ENCODE measurements at places on chromosomes 7 and 10.

DNA sequence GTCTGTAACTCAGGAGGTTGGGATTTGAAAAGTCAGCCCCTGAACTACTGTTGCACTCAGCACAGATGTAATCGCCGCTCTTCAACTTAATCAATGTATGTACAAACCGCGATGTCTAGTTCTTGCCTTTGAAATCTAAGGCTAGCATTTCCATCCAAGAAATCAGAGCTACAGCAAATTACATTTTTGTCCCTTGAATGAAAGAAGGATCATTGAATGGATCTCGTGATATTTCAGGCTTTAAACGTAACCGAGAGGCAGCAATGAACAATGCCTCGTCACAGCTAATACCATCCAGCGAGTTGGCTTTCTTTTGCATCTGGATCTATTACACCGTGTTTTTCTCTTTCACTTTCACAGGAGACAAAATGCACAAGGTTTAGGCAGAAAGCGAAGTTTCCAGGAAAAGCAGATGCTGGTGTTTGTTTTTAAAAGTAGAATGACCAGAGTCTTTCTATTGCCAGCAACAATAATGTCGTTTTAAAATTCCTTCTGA is 5.5 kb downstream of the SKIDA1 start:
- no peak for DNase-seq

DNA sequence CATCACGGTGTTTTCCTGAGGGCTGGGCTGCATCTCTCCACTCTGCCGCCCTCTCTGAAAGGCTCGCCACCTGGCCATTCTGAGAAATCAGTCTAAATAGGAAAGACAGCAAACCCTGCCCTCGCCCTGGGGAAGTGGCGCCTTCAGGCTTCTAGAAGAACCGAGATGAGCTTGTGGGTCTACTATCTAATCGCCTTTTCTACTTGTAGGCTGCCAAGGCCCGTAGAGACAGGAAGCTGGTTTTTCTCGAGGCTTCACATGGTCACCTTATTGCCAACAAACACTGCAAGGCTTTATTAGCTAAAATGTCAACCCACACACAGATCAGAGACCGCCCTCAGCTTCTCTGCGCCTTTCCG is 21.4 kb downstream of the LAT2 start:
- DNase-seq: no peak

DNA sequence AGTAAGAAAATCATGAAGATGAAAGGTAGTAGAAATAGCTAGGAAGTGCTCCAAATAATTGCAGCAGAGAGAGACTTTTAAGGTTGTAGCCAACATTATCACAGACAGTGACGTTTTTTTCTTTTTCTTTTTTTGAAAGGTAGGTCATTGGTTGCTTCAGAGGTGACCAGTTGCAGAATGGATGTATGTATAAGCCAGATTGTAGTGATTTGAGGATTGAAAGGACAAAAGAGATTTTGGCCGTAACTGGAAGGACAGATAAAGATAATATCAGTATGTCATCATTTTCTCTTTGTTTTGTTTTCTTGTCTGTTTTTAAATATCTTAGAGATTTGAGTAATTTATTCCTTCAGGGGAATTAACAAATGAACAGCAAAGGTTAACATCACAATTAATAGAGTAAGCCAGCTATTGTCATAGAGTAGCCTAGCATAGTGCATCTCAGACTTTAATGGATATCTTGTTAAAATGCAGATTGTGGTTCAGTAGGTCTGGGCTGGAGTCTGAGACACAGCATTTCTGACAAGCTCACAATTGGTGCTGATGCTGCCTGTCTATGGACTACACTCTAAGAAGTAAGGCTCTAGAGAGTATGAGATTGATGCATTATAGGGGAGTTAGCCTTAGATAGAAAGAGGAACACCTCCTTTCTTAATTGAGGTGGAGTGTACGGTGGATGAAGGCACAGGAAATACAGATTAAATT is 28.3 kb downstream of the CDK13 start:
- no peak for DNase-seq

DNA sequence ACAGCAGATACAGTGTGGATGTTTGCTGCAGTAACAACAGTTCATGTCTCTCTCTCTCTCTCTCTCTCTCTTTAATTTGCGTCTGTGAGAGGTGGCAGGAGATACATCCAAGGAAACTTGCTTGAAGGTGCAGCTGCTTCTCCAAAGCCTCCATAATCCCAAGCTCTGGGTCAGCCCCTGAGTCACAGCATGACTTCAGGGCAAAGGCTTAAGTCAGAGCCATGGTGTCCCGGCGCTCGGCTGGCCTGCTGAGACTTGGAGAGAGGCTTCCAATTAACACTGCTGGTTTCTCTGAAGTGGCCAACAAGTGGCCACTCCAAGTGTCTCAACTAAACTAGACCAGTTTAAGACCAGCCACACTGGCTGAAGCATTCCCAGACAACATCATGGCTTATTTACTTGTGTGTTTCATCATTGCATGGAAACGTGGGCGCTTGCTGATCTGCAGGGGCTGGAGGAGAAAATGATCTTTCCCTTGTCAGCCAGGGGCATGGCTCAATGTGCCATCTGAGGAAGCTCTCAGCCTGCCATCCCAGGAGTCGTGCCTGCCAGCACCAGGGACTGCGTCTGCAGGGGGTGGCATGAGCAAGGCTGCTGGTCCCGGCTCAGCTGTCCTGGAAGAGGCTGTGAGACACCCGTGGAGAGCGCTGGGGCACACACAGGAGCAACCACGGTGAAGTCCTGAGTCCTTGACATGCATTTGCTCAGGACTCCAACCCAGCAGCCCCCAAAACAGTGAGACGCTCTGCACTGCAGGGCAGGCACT is 254.2 kb downstream of the COBL start:
- no peak for DNase-seq

DNA sequence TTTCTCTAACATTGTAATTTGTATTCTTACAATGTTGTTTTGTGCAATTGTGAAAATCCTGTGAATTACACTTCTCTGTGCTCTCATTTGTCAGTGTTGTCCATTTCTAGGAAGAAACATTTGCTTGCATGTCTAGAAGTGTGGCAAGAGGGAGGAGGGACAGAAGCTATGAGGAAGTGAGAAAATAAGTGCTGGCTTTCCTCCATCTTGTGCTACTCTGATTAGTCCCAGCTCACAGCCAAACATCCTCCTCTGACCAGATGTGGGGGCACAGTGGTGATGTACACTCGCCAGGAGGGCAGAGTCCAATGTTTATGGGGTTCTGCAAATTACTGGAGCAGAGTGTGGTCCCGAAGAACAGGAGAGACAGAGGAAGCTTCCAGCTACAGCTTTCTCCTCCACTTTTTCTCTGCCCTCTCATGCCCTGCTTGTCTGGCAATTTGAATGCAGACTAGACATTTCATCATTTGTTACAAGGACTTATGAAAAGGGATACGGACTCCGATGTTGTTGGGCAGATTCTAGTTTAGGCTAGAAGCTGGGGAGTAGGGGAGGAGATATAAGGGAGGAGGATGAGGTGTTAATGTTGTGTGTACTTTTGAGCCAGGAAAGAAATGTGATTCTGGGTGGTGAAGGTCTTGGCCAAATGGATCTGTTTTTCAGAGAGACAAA is 131.0 kb upstream of the C1GALT1 start:
- DNase-seq: no peak

Data from GOT3 (cell line).